ENCODE measurements at places on chromosomes 2 and 18.

GRCh38 chr2:12923907-12924610 lies 207.3 kb downstream of the TRIB2 start:
- no peak for DNase-seq

- peak; percentile 26 for DNase-seq
Measured at GRCh38 chr18:78376046-78376445, 603.6 kb upstream of the SALL3 start.

GRCh38 chr2:228447266-228447915 lies 265.9 kb upstream of the SPHKAP start:
- DNase-seq = no peak

GRCh38 chr2:237455764-237456163 lies 31.3 kb upstream of the MLPH start:
- DNase-seq = no peak

DNA sequence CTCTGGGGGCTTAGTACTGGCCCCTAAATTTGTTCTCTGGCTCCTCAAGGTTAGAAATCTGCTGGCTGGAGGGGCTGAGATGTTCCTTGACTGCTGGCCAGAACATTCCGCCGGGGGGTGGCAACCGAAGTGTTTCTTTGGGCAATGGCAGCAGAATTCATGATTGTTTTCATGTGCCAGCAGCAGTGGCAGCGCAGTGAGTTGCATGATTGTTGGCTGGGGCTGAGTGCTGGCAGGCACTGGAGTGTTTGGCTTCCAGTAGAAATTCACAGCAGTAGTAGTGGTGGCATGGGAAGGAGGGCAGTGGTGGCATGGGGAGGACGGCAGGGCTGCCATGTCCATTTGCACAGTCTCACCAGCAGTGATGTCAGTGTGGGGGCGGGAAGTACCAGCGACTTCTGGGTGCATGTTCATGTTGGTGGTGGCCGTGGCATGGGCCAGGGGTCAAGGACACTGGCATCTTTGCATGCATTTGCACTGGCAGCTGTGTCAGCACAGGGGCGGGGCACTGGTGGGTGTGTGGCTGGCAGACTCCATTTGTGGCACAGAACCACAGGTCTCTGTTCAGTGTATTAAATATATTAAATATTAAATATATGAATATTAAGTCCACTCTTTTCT lies 130.6 kb upstream of the CDH7 start:
- DNase-seq = no peak

DNA sequence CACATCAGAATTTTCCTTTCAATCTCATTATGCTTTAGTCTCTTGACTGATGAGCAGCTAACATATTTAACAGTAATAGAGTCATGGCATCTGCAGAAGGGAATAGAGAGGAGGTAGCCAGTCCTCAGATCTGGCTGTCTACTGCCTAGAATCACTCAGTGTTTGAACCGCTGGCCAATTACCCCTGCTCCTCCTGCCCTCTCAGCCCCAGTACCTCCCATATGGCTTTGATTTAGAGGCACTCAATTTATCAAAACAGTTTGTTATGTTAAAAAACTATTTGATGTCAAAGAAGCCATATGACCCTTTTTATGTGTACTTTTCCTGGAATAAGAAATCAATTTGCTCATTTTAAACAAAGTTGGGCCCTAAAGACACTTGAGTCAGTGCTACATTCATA lies 355.2 kb downstream of the CMPK2 start:
- DNase-seq = no peak

DNA sequence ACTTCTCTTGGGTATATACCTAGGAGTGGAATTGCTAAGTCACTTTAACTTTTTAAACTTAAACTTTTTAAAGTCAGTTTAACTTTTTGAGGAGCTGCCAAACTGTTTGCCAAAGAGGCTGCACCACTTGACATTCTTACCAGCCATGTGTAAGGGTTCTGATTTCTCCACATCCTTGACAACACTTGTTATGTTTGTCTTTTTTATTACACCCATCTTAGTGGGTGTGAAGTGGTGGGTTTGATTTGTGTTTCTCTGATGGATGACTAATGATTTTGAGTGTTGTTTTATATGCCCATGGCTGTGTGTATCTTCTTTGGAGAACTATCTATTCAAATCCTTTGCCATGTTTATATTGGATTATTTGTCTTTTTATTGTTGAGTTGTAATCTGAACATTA lies 13.6 kb downstream of the ASAP2 start:
- DNase-seq = no peak

DNA sequence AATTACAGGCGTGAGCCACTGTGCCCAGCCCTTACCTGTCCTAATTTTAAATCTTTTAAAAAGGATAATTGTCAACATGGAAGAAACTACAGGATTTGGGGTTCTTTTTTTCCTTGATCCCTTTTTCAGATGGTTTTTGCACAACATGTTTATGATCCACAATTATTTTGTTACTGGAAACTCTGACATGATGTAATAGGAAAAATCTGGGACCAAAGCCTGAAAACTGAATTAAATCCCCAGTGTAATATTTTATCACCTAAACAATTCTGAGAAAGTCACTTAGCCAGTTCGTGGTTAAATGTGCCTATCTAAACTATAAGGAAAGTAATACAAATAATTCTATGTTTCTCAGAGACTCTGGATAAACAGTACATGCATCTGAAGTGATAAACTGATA lies 1649.7 kb downstream of the LRP1B start:
- no peak for DNase-seq
